HFF-Myc (cell line): ENCODE measurements at places on chromosomes 7 and 10.

GRCh38 chr7:117605712-117606111 is 125.9 kb downstream of the CFTR start:
- no peak for DNase-seq

DNA sequence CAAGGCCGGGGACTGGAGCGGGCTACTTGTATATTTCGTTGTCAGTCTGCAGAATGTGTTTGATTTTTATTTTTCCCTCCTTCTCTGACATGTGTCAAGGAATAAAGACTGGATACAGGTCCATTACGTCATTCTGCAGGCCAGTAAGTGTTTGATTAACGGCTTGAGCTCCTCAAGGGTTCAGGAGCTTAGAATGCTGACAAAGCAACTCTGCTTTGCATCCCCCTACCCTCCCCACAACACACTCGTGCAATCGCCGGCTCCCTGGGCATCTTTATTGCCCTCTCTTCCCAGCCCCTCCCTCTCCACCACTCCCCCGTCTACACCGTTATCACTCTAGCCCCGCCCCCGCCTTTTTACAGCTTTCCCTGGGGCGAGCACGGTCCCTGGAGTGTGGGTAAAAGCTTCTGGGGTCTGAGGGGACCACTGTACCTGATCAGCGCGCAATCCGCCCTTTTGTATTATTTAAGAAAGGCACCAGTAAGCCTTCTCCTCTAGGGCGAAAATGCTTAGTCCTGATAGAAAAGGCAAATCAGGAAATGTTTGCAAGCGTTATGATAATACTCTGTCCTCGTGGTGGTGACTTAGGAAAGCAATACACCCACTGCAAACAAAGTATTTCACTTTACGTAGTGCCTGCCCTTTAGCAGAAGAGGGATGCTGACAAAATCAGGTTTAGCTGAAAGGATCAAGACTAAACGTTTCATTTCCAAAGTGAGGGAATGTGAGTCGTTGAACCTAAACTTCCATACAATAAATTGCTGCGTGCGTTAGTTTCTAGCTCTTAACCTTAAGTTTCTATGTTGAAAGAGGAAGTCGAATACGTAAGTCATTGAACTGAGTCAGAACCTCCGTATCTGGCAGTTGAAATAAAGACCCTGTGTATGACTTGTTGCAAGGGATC is 1.4 kb upstream of the CREB5 start:
- no peak for DNase-seq

GRCh38 chr7:51316666-51317581 is at the start of gene COBL:
Gene COBL (minus strand): TSS chr7:51316809. CDS start chr7:51316633, 176 bp downstream.
- no peak for DNase-seq

- peak; percentile 24 for DNase-seq
Observed at GRCh38 chr10:109205929-109206585, 717.3 kb downstream of the XPNPEP1 start.

GRCh38 chr10:60367901-60368300 is 21.8 kb downstream of the ANK3 start:
- no peak for DNase-seq

- no peak for DNase-seq
Observed at GRCh38 chr7:106165337-106165736, 53.2 kb upstream of the SYPL1 start.

DNA sequence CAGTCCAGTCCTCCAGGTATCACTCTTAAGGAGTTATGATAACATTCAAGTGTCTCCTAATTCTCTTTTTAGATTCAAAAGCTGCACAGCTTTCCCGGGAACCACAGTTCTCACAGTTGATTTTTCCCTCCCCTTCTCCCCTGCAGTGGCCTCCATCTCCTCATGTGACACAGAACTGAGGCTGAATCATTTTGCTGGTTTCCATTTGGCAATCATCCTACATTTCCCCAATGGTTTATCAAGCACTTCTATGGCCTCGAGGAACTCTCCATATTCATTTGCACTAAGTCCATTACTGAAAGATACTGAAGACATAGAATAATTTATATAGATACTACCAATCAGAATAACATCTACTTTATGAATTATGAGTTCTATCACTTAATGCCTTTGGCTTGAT is 484.9 kb downstream of the GPAM start:
- DNase-seq, result no peak

DNA sequence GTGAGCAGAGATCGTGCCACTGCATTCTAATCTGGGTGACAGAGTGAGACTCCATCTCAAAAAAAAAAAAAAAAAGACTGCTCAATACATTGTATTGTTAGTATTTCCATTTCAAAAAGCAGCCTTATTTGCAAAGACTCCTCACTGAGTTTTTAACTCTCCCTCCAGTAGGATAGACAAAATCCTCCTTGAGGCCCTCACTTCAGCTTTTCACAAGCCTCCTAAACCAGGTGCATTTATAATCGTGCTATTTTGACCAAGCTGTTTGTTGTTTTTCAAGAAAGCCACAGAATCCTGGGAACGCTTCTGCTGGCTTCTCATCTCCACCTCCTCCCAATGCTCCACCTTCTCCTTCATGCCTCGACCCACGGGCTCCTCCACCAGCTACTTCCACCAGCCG is 6.3 kb upstream of the DDIT4 start:
- no peak for DNase-seq

DNA sequence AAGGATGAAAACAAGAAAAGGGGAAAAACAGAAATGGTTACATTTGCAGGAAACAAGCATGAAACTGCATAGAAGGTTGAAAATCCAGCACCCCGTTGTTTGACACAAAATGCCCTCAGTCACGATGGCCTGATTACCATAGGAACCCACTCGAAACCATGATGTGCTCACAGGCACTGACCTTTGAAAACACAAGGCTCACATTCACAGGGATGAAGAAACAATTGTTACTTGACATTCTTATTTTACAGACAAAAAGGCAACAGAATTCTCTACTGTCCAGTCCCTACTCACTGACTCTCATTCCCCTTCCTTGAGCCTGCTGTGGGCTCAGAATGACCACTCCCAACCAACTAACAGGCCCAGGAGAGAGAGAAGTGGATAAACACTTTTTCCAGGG is 131.4 kb upstream of the PDLIM1 start:
- DNase-seq, result no peak

- DNase-seq, result no peak
Observed at GRCh38 chr7:143314127-143314526, 1.8 kb upstream of the CLCN1 start.

DNA sequence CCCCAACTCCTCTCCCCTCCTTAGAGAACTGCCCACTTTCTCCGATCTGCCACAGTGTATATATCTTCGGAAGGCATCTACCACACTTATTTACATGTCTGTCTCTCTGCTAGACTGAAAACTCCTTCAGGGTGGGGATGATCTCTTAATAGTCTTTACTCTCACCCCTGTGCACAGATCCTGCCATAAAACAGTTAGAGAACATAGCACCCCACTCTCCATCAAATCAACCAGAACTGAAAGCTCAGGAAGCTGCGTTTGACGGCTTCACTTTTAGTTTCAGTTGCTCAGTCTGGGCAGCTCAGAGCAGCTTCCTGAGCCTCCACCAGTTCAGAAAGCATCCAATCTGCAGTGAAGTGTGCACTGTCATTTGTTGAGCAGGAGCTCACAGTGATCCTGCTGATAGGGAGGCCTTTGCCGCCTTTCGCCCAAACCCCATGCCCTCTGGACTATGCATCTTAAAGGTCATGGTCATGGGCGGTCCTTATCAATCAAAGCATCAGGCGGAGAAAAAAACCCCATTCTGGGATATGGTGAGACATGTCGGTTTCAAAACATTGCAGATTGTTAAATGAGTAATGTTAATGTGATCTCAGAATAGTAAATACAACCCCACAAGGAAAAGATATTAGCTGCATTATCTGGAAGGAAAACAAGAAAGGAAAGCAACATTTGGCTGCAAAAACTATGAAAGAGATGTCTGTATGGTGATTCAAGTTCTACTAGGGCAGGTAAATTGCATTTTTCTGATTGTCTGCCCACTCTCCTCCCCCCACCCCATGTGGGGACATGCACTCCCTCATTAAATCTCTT is 167.1 kb upstream of the ADO start:
- DNase-seq, result no peak

GRCh38 chr10:11510736-11511135 is 100.7 kb downstream of the USP6NL start:
- DNase-seq, result no peak

DNA sequence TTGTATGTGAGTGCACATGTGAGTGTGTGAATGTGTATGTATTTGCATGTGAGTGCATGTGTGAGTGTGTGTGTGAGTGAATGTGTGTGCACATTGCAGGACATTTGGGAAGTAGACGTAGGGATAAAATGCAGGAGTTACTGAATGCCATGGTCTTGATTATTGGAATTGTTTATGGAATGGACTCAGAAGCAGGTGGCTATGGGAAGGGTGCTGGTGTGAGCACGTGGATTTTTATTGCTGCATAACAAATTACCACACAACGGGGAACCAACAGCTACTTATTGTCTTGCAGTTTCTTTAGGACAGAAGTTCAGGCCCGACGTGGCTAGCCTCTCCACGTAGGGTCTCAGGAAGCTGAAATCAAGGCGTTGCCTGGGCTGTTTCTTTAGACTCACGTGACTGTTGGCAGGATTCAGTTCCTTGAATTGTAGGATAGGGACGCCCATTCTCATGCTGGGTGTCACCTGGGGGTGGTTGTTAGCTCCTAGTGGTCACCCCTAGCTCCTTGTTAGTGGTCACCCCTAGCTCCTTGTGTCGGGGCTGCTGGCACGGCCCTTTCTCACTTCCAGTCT is 48.3 kb upstream of the ZNF32 start:
- DNase-seq, result no peak
